ENCODE measurements at places on chromosomes 6 and 20.

DNA sequence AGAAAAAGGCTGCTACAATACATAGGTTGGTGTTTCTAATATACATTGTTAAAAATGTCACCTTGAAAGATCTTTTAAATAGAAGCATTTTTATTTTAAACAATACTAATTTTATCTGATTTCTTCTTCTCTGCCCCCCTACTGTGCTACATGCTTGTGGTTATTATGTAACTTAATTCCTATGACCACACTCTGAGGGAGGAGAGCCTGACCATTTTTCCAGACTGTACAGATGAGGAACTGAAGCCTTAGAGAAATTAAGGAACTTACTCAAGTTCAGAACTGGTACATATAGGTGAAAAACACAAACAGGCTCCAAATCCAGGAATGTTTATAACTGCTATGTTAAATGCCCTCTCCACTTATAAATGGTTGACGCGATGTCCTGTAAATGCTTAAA lies 43.4 kb upstream of the ARHGAP18 start:
- no peak for DNase-seq

DNA sequence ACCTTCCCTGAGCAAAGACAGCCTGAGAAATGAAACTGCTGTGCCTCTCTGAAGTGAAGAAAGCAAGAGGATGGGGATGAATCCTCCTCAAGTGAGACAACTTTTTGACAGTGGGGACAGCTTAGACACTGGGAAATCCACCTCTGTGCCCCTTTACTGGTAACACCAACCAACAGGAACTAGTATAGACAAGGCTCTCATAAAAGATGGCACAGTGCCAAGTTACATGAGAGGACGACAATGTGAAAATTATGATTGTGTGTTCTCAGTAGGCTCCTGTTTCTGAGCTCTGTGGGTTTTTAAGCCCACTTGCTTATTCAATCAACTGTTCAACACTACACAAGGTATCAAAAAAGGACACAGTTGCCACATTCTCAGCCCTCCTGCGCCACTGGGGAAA lies 41.6 kb upstream of the LYRM2 start:
- no peak for DNase-seq

DNA sequence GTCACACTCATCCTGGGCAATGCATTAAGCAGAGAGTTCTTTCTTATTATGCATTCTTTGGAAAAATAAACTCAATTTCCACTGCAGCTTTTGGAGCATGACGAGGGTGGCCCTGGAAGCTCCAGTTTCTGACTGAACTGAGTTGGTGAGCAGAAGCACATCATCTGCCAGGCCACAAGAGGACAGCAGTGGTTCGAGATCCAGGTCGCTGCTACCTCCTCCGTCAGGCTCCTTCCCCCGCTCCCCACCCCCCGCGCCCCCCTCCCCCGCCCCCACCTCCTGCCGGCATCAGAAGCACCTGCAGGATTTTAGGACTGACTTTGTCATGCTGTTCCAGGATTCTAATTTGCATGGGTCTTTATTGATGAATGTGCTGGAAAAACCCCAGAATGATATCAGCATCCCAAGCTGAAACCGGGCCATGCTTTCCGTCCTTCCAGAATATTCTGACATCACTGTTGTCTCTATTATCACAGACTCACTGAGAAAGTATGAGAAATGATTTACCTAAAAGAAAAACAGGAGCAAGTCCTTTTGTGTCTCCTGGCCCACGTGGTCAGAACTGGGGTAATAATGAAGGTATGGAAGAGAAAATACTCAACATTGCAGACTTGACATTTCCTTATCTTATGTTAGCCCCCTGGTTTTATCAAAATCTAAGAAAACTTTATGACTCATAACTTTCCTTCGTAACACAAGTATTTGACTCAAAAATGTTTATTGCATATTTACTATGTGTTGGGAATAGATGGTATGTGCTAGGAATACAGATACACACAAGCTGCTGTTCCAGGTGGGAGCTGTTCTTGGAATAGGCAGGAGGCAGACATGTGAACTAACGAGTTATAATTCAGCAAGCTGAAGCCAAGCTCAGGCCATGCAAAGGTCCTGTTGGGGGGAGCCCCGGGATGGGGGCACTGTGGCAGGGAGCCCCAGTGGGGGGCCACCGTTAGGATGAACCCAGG lies 220.2 kb upstream of the EXOC2 start:
- no peak for DNase-seq

- no peak for DNase-seq
Observed at GRCh38 chr6:73123632-73124329, 101.5 kb downstream of the KHDC1L start.

- DNase-seq, result no peak
Observed at GRCh38 chr20:15345287-15345686, 1007.9 kb upstream of the FLRT3 start.

DNA sequence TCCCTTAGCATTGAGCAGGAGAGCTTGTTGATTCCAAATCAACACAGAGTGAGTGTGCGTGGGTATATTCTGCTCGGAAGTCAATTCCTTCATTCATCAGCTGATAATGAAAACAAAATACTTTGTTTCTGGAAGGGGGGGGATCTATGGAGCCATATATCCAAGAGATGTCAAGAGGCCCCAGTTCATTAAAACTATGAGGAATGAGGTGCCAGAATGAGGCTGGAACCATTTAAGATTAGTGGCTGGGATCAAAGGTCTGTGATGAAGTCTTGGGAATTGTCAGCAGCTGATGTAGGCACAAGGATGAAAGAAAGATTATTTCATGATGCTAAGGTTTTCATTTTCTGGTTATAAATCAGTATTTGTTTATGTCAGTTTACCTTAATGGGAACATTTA lies 30.5 kb upstream of the PLEKHG1 start:
- DNase-seq, result no peak

- DNase-seq, result peak; percentile 46
Observed at GRCh38 chr6:12051861-12052368, 39.8 kb downstream of the HIVEP1 start.

DNA sequence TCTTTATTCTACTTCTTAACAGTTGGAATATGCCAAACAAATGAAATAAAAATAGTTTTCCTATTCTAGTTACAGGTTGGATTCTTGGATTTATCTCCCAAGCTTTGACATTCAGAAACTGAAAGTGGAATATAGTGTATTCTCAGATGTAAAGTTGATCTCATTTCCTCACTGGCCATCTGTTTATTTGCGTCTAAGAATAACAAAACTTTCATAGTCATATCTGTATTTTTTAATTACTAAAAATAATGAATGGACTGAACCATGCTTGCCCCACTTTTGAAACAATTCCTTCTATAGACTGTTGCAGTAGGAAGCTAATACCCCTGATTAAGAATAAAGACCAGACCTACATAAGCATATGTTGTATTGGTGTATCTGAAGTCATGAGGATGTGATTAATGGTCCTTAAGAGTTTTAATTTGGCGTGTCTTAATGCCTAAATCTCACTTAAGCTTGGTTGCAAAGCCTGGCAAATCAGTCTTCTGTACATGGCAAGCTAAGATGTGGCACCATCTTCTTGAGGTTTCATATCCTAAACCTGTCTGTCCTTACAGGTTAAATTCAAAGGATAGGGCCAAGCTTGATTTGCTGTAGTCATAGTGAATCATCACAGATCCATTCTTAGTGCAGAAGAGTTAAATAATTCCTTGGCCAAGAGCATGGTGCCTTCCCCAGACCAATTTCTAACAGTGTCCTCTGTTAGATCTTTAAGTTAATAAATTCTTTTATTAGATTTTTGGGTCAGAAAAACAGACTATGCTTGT lies 58.9 kb downstream of the FOXO3 start:
- DNase-seq, result no peak

- no peak for DNase-seq
Observed at GRCh38 chr6:28737750-28738395, 185.9 kb downstream of the TRIM27 start.

DNA sequence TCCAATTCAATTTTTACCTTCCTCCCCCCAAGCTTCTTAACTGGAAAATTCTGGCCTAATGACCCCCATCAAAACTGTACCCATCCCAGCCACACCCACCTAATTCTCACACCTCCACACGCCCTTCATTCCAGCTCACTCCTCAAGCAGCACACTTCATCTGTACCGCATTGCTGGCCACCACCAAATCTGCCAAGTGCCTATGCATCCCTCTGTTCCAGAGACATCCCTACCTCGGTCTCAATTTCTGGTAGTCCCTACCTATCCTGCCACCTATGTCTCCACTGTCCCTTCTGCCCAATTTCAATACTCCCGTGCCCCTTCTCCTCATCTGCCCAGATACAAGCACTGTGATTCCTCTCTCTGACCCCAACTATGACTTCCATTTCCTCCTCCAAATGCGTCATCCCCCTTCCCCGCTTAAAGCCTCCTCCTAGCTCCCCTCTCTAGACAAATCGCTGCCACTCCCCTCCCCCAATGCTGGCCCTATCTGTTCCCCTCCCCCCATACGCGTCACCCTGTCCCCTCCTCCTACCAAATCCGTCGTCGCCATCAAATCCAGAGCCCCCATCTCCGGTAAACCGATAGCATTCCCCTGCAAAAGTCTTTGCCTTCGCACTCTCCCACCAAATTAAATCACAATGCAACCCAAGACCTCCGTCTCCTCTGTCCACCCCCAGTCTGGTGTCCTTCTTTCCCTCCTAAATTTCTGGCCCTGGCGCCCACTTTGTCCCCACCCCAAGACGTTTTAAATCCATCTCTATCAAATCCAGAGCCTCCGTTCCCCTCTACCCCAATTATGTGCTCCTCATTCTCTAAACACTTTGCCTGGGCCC lies 1.2 kb downstream of the MTCH1 start:
- DNase-seq, result peak; percentile 75

DNA sequence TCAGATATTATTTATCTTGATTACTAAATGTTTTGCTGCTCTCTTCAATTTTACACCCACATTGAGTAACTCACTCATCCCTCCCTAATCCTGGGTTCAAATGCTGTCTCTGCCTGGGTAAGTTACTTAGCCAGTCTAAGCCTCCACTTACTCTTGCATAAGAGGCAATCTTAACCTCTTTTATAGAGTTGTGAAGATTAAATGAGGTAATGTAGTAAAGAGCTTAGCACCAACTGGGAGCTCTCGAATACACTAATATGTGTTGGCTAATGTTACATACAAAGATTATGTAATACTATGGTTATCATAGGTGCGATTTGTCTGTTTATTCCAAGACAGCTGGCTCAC lies 134.4 kb upstream of the STMND1 start:
- no peak for DNase-seq

GRCh38 chr6:45930420-45931040 lies 85.1 kb downstream of the CLIC5 start:
- peak; percentile 78 for DNase-seq

DNA sequence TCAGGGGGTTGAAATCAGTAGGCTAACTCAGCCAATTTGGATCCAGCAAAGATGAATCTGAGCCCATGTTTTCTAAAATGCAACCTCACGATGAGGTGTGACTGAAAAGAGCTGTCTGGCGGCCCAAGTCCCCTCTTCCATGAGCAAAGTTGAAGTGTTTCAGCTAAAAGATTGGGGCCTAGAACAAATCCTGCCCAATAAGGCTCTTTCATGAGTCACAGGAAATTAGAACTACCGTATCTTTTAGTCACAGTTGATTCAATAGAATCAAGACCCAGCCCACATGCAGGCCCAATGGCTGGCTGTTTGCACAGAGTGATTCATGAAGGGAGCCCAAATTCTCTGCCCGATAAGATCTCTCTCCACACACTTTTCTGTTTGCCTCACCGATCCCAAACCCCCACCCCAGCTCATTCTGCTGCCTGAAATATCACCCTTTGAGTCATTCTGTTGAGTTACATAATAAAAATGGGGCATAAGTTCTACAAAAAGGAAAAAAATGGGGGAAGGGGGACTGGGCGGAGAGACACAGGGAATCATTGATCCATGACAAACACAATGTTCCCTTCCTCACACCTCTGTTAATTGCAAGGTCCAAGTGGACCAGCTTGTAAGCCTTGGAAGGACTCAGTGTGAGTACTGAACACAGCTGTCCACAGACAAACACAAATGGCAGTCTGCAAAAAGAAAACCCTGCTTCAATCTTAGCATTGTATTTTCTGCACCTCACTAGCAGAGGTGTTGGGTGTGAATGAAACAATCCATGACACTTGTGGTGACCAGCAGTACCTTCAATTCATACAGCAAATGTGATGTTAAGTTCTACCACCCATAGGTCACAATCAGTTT lies 13.8 kb downstream of the FOXQ1 start:
- DNase-seq, result no peak
